ENCODE measurements at places on chromosomes 1 and 21. TPM values are rescaled to one million over a fixed set of nuclear protein-coding genes. Genes with fewer than 3 reads are reported as not detected.

- H3K27ac ChIP-seq, result no peak overlapping the region
- H3K4me1 ChIP-seq, result no peaks in the 10 kb centered on the region
- H3K4me3 ChIP-seq, result no peak overlapping the region
- no peaks in the 10 kb centered on the region for H3K27me3 ChIP-seq
These were observed 48.0 kb downstream of the DNAI4 start for GRCh38 chr1:66876664-66877063.

DNA sequence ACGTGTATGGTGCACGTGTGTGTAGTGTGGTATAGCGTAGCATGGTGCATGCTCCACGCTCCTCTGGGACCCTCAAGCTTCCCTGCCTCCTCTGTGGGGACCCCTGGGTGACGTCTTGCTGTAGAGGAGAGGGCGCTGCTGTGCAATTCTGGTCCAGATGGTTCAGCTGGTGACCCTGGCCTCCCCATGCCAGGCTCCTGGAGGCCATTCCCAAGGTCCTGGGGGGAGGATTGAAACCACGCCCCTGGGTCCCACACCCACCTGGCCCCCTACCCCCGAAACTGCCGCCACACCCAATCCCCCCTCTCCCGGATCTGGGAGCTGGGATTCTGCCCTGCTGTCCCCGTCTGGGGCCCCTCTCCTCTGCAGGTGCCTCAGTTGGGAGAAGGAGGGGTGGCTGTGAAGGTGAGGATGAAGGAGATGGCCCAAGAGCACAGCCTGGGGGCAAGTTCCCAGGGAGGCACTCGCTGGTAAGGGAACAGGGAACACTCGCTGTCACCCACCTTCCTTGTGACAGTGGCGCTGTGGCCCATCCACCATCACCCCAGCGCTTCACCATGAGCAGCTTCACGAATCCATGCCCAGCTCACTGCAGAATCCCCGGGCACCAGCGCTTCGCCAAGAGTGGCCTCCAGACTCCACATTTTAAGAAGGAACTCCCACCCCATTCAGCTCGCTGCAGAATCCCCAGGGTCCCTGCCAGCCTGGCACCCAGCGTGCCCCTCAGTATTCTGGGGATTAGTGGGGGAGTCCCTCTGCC is 38.0 kb downstream of the WDR4 start:
- DNase-seq, result no peak
- no peaks in the 10 kb centered on the region for H3K36me3 ChIP-seq
- H3K27me3 ChIP-seq, result no peaks in the 10 kb centered on the region

- no peaks in the 10 kb centered on the region for H3K27me3 ChIP-seq
- H3K4me1 ChIP-seq, result no peaks in the 10 kb centered on the region
- DNase-seq, result no peak
- no peak overlapping the region for H3K27ac ChIP-seq
- H3K4me3 ChIP-seq, result no peak overlapping the region
These were observed 204.1 kb downstream of the FMN2 start for GRCh38 chr1:240295811-240296210.

DNA sequence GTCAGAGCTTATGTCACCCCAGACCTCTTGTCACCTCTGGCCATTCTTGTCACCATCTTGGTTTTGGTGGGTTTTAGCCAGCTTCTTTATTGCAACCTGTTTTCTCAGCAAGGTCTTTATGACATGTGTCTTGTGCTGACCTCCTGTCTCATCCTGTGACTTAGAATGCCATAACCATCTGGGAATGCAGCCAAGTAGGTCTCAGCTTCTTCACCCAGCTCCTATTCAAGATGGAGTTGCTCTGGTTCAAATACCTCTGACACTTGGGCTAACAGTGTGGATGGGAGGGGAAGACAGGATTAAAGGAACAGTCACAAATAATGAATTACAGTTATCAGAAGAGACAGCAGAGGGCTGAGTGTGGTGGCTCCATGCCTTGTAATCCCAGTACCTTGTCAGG is 30.5 kb upstream of the PIK3CD start:
- H3K4me1 ChIP-seq, result no peaks in the 10 kb centered on the region
- peaks cover 47% of the 10 kb centered on the region for H3K27me3 ChIP-seq
- no peak overlapping the region for H3K27ac ChIP-seq
- DNase-seq, result no peak
- H3K36me3 ChIP-seq, result no peaks in the 10 kb centered on the region
- H3K4me3 ChIP-seq, result no peak overlapping the region

GRCh38 chr21:22711636-22712035 is 1713.4 kb downstream of the NCAM2 start:
- DNase-seq, result no peak
- H3K36me3 ChIP-seq, result no peaks in the 10 kb centered on the region
- H3K4me1 ChIP-seq, result no peaks in the 10 kb centered on the region
- H3K4me3 ChIP-seq, result no peak overlapping the region
- H3K27ac ChIP-seq, result no peak overlapping the region
- H3K27me3 ChIP-seq, result no peaks in the 10 kb centered on the region

UBXN10 gene
- polyA plus RNA-seq, result 6.4 TPM

USF1 gene
- polyA plus RNA-seq, result 64.0 TPM
